ENCODE measurements at places on chromosomes 3 and 15.

DNA sequence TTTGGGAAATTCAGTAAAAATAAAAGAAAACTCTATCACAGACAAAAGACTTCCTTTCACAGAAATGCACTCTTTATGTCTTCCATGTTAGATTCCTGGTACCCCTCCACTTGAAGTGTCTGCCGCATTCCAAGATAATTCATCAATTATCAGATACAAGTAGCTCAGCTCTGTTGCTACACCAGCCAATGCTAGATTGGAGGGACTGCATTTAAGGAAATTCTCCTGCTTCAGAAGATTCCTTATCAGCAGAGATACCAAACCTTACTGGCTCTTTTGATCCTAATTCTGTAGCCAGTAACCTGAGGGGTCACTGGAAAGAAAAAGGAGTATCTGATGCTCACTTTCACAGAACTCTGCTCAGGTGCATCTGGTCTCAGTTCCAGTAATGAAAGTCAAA, 63.9 kb downstream of the TM4SF4 start:
- no peak for DNase-seq

DNA sequence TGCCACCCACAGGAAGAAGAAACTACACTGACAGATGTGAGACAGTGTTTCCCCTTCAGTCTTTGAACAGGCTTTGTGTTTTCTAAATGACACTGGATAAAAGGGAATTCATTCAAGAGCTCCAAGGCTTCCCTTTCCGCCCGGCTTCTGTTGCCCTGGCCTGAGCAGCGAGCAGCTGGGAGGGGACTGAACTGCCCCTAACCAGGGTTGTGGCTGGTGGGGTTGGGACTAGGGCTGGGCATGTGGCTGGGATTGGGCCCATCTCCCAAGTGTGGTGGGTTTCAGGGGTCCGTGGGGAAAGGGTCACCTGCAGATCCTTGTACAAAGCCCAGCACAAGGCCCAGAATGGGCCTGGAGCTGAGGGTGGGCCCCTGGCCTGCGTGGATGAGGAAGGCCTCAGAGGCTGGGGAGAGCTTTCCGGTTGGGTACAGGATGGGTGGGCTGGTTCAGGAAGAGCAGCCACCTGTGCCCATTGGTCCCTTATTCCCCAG, 10.4 kb downstream of the VILL start:
- no peak for DNase-seq

DNA sequence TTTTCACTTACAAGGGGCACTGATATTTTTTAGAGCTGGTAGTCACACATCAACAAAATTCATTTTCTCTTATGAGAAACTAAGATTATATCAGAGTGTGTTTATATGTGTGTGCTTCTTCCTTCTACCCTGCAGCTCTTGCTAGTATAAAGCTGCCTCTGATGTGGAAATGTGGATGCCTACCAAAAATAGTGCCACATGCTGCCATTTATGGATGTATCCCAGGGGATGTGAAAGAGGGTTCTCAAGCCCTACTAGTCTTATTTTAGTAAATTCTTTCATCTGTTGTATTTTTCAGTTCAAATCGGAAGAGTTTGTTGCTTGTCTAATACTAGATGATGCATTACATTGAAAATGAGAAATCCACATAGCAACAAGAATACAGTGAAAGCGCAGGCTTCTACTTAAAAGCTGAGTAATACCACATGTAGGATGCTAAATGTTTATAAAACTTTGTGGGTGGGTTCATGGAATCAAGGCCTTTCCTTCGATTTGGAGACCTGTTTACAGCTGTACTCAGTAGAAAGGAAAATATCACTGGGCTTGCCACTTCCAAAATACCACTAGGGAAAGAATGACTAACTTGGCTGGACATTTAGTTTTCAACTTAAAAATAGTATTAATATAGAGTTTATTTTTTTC, 399.2 kb downstream of the EPHA3 start:
- DNase-seq: no peak

DNA sequence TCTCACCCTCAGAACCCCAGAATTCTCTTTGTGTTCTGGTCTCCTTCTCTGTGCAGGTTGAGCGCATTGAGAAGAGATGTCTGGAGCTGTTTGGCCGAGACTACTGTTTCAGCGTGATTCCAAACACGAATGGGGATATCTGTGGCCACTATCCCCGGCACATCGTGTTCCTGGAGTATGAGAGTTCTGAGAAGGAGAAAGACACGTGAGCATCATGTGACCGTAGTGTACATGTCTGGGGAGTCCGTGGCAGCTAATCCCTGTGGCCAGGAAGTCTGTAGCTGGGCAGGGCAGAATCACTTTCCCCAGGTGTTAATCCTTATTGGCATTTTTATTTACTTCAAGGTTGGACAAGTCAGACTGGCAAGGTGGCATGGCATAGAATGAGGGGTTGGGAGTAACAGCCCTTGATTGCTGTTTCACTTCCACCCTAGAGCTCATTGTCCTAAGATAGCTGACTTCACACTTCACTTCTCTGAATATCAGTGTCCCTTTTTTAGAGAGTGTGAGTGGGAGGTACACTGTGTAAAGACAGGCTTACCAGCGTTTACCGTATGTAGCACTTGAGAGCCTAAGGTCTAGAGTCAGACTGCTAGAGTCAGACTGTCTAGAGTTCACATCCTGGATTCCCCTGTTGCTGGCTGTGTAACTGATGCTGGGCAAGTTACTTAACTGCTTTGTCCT, 4.4 kb downstream of the MTMR14 start:
- DNase-seq: no peak

DNA sequence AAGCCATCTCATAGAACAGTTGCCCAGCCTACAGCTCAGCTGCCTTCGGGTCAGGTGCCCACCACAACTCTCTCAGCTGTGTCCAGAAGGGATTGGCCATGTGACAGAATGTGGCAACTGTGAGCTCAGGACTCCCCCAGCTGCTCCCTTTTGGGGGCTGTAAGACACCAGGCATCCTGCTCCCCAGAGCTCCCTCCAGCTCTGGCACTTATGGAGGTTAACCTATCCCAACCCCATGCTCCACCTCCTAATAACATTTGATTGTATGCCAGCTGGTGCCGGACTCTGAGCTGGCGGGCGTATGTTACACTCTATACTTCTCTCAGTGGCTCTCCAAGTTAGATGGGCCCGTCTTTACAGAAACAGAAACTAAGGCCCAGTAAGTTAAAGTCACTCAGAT, 222.8 kb downstream of the FAM43A start:
- DNase-seq: no peak

All from CD4-positive, alpha-beta T cell treated with Interleukin-12 subunit alpha and Interleukin-12 subunit beta, for 1 hour (primary cell).